ENCODE measurements at places on chromosomes 3 and 15. TPM values are rescaled to one million over a fixed set of nuclear protein-coding genes. Genes with fewer than 3 reads are reported as not detected.

SKOR1 gene
- total RNA-seq = 0.52 TPM

CPLX3 gene
- not detected for total RNA-seq

CCR3 gene
- total RNA-seq = 0.43 TPM

PEAK1 gene
- total RNA-seq = 139 TPM

DNA sequence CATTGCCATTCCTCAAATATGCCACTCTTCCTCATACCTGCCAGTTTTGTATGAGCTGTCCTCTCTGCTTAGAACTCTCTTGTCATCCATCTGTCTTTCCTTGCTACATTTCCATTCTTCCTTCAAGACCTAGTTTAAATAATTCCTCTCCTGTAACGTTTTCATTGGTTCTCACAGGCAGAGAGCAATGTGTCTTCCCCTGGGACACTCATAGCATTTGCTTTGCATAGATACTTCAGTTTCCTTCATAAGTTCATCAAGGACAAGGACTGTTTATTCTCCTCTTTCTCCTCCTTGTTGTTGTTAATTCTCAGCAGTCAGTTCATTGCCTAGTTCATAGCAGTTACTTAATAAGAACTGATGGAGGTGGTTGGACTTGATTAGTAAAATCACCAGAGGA is 10.5 kb downstream of the NR2C2 start:
- no peak for DNase-seq

TRPC1 gene
- total RNA-seq = 5.6 TPM

DNA sequence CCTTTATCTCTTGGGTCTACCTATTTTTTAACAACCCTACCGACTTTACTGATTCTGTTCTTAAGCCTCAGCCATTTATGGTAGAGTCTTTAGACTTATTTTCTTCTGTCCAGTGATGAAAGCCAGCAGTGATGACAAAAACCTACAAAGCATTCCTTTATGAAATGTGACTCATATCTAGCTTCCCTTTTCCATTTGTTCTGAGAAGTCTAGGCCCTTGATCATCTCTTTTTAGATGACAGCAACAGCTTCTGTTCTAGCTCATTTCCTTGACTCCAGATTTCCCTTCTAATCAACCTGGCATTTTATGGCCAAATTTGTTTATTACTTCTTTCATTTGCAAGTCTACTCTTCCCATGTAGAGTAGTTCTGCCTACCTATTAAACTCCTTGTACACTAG is 36.1 kb downstream of the CFAP44 start:
- DNase-seq = no peak

DNA sequence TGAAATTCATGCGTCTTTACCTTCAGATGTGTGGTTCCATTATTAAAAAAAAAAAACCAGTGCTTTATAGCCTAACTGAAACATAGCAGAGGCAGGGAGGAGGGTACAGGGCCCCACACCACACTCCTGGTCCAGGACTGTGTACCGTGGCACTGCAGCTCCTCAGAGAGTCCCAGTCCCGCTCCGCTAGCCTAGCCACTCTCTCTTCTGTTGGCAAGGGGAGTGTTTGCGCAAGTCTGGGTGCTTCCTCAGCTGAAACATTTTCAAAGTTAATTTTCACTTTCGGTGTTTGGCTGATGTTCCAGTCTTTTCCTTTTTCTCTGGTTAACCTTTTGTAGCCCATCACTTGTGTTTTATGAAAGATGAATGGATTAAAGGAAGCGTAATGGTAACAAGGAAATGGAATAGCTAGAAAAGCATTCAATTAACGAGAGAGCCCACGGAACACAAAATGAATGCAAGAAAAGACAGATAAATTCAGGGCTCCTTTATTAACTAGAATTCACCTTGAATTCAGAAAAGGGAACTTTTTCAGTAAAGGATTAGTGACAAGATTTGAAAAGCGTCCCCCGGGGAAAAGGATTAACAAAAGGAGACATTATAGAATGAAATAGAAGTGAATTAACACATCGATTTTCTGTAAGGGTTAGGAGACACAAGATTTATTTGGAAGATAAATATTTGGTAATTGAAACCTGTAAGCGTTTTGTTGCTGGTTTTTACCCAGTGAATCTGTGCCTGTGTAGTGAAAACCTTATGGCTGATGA is 177.0 kb downstream of the CACNA2D3 start:
- no peak for DNase-seq

DNA sequence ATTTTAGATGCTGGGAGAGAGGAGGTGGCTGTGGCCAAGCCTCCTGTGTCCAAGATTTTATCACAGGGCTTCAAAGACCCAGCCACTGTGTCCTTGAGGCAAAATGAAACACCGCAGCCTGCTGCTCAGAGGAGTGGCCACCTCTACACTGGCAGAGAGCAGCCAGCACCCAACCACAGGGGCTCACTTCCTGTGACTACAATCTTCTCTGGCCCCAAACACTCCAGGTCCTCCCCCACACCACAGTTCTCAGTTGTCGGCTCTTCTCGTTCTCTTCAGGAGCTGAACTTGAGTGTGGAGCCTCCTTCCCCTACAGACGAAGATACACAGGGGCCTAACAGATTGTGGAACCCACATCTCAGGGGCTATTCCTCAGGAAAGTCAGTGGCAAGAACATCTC is 45.6 kb downstream of the CDAN1 start:
- DNase-seq = no peak

GRCh38 chr3:30747771-30748281 is 141.4 kb downstream of the TGFBR2 start:
- no peak for DNase-seq

GRCh38 chr3:176359211-176359610 is 838.1 kb downstream of the TBL1XR1 start:
- DNase-seq = no peak

DNA sequence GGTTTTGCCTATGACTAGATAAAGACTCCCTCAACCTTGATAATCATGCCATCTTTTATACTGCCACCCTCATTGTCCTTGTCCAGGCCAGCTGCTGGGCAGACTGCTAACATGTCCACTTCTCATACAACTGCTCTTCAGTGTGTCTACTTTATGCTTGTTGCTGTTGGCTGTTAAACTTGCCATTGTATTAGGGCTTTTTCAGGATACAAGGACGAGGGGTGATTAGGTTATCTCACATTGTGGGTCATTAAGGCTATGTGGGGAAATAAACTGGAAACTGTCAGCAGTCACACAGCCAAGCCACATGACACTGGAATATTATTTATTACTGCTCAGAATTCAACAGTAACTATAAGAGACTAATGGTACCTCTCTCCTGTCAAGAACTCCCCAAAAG is 36.1 kb downstream of the STARD9 start:
- DNase-seq = no peak

DNA sequence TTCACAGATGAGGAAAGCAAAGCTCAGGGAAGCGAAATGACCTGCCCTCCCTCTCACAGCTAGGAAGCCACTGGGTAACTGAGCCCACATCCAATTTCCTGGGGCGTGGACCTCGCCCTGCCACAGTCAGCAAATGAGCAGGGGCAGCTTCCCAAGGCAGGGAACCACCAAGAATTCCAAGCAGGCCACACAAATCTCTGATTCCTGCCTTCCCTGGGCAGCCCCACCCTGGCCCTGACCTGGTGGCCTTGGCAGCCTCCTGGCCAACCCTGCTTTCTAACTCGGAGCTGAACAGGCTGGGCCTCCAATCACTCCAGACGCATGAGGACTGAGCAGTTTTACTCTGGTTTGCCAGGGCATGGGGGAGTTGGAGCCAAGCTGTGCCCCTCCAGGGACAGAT is 203.7 kb upstream of the TLE3 start:
- no peak for DNase-seq

NLGN1 gene
- 3.3 TPM for total RNA-seq

- no peak for DNase-seq
These were observed 48.9 kb downstream of the TGFBR2 start for GRCh38 chr3:30655187-30655812.

- DNase-seq = no peak
These were observed 388.7 kb upstream of the SGO1 start for GRCh38 chr3:20574746-20575145.

GRCh38 chr3:123346021-123346420 is 102.9 kb downstream of the ADCY5 start:
- peak; percentile 29 for DNase-seq

GRCh38 chr3:168155303-168155702 is 59.6 kb upstream of the GOLIM4 start:
- no peak for DNase-seq

GLT8D1 gene
- 44.9 TPM for total RNA-seq

GRCh38 chr3:124920718-124921117 is 13.8 kb downstream of the MUC13 start:
- no peak for DNase-seq

- DNase-seq = no peak
These were observed 59.3 kb downstream of the CYP11A1 start for GRCh38 chr15:74307827-74308811.

DNA sequence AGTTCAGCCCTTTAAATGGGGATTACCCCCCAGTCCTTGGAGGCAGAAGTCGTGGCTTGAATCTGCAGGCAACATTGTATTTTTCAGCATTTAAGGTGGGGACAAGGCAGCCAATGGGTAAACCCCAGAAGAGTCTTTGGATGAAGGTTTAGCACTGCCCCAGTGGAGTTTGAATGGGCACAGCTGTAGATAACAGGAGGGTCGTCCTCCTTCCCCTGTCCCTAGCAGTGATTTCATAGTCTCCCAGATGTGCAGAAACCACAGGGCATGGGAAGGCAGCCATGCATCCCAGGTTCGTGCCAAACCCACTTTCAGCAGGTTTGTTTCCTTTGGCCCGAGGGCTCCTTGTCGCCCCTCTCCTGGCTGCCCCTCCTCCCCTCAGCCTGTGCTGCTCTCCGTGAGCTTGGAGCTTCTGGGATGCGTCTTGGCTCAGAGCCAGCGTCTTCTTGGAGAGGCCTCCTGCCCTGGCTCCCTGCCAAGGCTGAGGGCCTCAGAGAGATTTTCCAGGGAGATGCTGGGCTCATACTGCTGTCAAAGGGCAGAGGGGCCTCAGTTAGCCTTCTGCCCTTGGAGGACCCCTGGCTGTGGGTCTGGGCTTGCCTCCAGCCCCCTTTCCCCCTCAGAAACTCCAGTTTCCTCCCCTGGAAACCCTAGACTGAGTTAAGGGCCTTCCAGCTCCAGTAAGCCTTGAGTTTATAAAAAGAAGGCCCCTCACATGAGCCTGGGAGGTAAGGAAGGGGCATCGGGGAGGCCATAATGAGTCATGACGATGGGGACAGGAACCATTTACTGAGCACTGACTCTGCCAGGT is 48.9 kb upstream of the POLG start:
- DNase-seq = no peak

LRRC34 gene
- total RNA-seq = 0.98 TPM

GRCh38 chr3:23376516-23377248 is 173.6 kb downstream of the UBE2E2 start:
- DNase-seq = no peak

- no peak for DNase-seq
These were observed 57.7 kb downstream of the PXYLP1 start for GRCh38 chr3:141289228-141289772.

CCR9 gene
- total RNA-seq = not detected

DNA sequence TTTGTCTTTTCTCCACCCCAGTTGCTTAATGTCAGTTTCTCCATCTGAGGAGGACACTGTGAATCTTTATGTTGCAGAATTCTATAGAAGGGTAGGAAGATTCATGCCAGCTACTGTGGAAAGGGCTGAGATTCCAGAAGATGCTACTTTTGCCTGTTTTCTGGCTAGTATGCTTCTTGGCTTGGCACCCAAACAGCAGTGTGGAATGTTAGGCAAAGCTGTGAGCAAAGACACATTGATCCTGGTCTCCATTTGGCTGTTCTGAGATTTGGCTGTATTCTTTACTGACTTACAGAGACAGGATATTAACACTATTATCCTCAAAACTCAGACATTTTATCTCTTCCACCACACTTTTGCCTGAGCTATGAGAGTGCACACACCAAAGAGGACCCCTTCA is 39.3 kb downstream of the PDHB start:
- DNase-seq = no peak

GRCh38 chr3:142999881-143000280 is 1.5 kb upstream of the U2SURP start:
- DNase-seq = no peak

DNA sequence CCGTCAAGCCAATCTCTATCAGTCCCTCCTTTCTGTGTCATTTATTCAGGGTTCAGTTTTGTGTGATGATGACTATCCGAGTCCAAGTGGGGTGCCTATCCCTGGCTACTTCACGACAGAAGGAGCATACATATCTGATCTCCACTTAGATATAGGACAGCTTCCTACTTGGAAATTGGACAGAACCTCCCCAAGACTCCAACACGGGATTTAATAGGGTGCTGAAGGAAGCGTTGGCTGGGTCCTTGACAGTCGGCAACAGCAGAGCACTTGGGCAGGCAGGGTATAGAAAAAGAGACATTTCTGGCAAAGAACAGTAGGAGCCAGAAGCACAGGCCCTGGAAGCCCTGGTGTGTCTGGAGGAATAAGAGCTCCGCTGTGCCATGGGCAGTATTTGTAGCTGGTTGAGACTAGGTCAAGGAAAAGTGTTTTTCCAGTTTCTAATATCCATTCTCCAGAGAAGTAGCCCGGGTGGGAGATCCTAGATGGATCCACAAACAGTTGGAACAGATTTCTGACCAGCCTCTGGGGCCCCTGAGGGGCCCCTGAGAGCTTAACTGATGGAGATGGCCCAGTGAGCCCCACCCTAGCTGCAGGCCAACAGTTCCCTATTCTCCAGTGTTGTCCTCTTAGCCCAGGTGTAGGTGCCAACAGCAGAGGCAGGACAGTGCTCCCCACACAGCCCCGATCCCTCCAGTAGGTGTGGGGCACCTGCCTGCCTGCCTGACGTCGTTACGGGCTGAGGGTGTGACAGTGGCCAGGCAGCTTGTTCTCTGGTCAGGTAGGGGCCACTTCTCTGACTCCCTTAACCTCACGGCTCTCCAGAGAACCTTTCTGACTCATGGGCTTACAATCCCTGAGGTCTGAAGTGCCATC is 130.8 kb downstream of the CHCHD6 start:
- DNase-seq = no peak

DNA sequence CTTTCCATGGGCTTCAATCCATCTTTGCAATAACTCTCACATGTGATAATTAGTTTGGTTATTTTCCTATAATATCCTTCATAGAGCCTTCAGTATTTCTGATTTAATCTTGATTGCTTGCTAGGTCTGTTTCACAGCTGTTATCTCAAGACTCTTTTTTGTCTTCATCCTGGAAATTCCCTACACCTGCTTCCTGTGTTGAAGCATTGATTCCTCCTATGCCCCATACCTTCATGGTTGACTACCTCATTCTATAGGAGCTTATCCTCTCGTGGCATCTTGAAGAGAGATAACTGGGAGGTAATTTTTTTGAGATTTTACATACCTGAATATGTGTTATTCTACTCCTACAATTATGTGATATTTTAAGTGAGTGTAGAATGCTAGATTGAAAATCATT is 26.7 kb downstream of the PIK3CA start:
- DNase-seq = no peak
